Aorta (tissue), 5 donors: ENCODE measurements at places on chromosomes 1 and 21. TPM values are rescaled to one million over a fixed set of nuclear protein-coding genes. Genes with fewer than 3 reads are reported as not detected.
A peak's percentile ranks its signal among the peaks of the same experiment; 100 is the strongest.

- no peak for DNase-seq
Observed at GRCh38 chr1:154404511-154404931, 622 bp upstream of the IL6R start.

Gene MAD2L2
- total RNA-seq, result 24.1 TPM

Gene PLA2G2D
- total RNA-seq, result not detected

DNA sequence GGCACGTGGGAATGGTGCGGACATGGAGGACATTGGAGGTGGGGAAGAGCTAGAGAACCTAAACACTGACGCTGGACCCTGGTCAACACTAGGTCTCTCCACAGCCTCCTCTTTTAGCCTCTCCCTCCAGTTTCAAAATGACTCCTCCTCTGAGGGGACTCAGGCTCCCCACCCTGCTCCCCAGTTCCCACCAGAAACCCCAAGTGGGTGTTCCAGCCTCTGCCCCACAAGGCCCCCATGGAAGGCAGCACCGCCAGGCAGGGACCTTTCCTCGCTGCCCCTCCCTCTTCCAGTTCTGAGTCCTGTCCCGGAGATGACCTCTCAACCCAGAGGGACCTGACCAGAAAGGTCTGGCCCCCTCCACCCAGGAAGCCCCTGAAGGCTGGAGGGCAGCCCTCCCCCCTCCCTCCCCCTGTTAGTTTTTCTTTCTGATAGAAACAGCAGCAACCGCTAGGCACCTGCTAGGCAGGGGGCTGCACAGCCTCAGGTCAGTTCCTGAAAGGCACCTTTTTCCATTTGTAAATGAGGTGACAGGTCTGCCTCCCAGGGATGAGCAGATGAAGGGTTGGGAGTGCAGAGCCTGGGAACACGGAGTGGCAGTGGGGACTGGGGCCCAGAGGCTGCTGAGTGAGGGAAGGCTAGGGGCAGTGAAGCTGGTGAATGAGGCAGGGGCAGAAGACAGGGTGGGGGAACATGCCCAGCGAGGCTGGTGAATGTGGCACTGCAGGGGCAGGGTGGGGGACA lies 9.3 kb upstream of the ITGB2 start:
- peak; percentile 72 for DNase-seq

Gene DYNLT4
- 0.87 TPM for total RNA-seq
